IMR-90 (cell line): ENCODE measurements at places on chromosomes 1 and 21.

DNA sequence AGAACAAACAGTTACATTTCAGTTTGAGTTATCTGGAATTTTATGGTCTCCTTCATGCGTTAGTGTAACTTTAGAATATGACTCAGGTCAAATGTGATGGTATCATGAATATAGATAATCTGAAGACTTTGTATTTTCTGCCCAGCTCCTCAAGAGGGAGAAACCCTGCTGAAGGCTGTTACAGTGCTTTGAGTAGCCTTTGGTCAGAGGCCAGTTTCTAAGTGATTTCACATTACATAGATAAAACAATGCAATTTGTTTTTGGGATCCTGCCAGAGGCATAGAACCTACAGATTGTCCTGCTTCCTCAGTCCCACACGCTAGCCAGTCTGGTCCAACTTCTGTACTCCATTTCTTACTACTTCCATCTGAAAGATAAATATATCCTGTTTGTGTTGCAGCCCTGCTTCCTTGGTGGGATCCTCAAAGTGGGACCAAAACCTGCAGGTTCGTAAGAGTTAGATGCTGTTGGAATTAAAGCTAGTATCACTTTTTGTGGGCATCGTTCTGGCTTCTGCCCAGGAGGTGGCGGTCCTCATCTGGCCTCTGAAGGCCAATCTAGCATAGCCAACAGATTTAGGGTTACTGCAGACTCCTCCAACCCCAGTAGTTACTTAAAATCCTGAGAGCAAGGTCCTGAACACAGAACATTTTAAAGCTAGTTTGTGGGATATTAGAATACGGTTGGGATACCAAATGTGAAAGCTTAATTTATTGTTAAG, 645.8 kb upstream of the USP24 start:
- DNase-seq, result peak; percentile 17

GRCh38 chr21:30408782-30409494, 13.1 kb downstream of the KRTAP13-1 start:
- no peak for DNase-seq

DNA sequence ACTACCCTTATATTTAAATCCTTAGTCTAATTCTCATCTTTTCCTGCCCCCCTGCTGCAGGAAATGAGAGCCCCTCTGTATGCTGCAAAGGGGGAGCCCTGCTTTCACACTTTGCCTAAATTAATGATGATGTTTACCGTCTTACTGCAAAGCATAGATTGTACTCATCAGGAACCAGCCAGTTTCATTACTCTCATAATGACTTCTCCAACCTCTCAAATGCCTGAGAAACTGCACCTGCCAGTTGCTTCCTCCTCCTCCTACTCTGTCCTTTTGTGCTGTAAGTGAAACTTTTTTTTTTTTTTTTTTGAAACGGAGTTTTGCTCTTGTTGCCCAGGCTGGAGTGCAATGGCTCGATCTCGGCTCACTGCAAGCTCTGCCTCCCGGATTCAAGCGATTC, 101.7 kb downstream of the ADSS2 start:
- DNase-seq, result no peak

- DNase-seq, result no peak
Observed at GRCh38 chr1:208369045-208369444, 124.9 kb upstream of the PLXNA2 start.

GRCh38 chr1:63621075-63621474, 27.9 kb downstream of the PGM1 start:
- DNase-seq, result no peak

GRCh38 chr1:62900566-62900965, 116.6 kb downstream of the ATG4C start:
- DNase-seq, result no peak

GRCh38 chr1:75520862-75521475, 89.9 kb downstream of the SLC44A5 start:
- no peak for DNase-seq

DNA sequence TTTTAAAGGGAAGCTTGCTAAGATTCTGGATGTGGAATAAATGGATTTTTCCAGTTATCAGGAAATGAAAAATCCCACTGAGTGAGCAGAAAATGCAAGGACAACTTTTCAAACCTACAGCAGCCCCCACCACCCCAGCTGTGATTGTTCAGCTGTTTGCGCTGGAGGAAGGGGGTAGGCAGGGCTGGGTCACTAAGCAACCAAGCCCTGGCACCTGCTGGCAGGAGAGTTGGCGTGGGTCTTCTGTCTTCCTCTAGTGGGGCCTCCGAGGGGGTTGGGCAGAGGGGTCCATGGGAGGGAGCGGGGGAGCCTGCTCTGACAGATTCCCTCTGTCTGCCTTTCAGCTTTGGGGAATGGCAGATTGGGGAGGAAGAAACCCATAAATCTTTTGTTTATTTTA, 45.3 kb downstream of the EIF2D start:
- DNase-seq, result no peak

DNA sequence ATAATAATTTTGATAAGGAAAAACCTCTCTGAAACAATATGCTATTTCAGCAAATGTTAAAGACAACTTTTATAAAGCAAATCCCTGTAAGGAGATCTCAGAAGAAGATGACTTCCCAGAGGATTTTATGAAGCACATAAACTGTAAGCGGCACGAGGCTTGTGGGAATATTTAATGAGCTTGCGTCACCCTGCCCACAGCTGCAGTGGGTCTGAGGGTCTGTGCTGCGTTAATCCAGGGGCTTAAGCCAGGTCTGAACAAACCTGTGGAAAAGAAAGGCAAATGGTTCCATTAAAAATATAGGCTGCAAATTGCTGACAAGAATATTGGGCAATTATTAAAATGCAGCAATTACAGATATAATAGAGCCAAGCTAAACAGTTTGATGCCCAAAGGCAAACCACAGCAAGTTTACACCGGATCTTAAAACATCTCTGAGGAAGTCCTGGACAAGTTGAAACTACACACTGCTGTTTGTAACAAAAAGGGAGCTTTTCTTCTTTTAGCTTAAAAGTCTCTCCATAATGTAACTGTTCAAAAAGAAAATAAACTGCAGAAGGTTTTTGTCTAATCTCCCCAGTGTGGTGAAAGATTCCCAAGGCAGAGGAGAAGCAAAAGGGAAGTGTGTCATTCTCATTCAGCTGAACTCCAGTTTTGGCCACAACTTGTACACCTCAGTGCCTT, 21.8 kb downstream of the TGFBR3 start:
- DNase-seq, result peak; percentile 66

DNA sequence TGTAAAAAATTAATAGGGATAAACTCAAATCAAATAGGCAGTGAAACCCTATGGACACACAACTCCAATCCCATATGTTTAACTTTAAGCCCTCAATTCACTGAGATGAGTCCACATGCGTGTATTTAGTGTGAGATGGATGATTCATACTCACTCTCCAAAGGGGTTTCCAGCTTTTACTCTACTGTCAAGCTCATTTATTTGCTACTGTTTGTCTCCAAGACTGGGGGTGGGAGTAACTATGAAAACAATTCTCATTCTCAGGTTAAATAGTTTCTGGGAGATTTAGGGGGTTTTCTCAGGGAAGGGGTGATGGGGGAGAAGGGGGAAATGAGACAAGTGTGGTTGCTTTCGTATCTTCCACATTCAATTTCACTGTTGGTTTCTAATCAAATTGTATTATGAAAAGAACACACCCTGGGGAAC, 2.7 kb downstream of the RAB29 start:
- peak; percentile 67 for DNase-seq

- no peak for DNase-seq
Observed at GRCh38 chr1:27979859-27980201, 20.1 kb downstream of the XKR8 start.

DNA sequence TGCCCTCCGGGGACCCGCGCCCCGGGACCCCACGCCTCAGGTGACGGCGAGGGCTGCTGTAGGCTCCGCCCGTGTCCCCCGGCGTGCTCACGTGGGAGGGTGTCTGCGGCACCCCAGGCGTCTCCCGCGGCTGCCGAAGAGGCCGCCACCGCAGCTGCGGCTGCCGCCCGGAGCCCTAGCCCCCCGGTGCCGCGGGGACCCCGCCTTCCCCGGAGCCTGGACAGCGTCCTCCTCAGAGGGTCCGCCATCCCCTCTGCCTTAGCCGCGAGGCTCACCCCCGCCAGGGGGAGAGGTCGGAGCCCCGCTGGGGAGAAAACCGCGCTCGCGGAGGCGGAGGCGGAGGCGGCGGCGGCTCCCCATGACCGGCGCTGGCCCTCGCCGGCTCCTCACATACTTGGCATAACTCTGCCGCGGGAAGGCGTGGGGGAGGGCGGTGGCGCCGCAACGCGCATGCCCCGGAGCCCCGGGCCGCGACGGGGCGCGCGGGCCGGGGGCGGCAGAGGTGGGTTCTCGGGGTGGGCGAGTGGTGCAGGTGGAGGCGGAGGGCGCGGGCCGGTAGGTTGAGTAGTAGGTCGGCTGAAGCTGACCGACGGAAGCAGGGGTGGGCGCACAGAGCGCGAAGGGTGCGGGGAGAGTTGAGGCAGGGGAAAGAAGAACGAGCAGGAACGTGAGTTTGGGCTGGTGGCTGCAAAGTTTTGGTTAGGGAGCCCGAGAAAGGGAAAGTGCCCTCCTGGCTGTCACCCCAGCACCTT, 700 bp upstream of the SYDE2 start:
- DNase-seq, result peak; percentile 49

GRCh38 chr1:26064553-26064952, 2.9 kb downstream of the TRIM63 start:
- DNase-seq, result no peak

DNA sequence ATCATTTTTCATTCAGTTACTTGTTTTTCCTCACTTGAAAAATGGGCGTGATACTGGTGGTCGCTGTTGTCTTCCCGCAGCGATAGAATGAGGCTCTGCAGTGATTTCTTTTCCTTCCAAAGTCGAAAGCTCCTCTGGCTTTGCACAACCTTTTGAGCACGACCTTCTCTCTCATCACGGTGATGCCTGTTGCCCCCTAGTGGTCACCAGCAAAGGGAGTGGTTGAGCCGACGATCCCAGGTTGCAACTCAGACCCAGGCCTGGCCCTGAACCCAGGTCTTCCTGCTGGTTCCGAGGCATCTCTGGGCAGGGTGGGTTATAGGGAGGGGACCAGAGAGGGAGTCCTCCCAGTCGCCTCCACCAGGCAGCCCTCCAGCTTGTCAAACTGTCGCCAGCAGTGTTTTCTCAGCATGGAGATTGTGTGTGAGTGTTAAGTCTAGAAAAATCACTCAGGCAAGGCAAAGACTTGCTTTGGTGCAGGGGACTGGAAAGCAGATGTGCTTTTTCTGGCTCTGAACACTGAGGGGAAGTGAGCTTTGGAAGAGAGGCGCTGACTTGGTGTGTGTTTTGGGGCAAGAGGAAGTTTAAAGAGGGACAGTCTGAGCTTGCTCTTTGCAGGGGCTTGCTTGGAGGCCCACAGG, 285.3 kb downstream of the CAMTA1 start:
- peak; percentile 72 for DNase-seq

DNA sequence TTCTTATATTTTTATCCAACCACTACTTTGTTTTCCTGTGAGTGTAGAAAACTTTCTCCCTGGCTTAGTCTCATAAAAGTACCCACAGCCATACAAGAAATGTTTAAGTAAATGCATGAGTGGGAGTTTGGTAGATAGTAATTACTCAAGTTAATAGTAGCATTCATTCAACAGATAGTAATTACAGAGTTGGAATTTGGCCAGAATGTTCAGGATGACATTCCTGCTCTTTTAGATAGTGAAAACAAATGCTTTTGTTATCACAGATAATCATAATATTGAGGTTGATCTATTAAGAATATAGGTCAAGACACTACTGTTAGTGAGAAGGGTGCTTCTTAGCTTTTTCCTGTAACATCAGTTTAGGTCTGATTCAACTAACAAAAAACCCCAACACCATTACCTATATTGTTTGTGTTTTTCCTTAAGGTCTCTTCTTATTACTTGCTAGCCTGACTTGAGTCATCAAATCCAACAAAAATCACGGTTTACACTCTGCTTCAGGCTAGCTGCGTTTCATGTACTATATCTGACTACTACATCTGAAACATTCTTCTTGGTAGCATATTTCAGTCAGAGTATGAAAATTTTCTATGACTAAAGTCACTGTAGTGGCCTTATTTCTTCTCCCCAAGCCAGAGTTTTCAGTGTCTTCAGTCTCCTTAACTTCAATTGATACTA, 163.7 kb downstream of the HS2ST1 start:
- no peak for DNase-seq
